T-cell (primary cell): ENCODE measurements at places on chromosomes 16 and 17.

- no peak for DNase-seq
Observed at GRCh38 chr16:3641801-3642396, 12.6 kb upstream of the DNASE1 start.

GRCh38 chr17:65560628-65561451, 608 bp downstream of the AXIN2 start:
- peak; percentile 77 for DNase-seq

DNA sequence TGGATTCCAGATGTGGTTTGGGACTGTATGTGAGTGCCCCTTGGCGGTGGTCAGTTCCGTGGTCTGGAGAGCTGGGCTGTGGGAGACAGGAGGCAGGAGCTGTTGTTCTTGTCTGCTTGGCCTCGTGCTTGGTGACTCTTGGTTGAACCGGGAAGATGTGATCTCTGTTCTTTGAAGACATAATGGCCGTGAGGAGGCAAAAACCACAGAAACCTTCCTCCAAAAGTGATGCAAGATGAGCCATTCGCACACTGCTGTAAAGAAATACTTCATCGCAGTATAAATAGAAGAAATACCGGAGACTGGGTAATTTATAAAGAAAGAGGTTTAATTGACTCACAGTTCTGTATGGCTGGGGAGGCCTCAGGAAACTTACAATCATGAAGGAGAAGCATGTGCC, 128.8 kb downstream of the RAP1GAP2 start:
- DNase-seq = no peak

- peak; percentile 53 for DNase-seq
Observed at GRCh38 chr16:85253084-85253941, 141.0 kb upstream of the CIBAR2 start.

DNA sequence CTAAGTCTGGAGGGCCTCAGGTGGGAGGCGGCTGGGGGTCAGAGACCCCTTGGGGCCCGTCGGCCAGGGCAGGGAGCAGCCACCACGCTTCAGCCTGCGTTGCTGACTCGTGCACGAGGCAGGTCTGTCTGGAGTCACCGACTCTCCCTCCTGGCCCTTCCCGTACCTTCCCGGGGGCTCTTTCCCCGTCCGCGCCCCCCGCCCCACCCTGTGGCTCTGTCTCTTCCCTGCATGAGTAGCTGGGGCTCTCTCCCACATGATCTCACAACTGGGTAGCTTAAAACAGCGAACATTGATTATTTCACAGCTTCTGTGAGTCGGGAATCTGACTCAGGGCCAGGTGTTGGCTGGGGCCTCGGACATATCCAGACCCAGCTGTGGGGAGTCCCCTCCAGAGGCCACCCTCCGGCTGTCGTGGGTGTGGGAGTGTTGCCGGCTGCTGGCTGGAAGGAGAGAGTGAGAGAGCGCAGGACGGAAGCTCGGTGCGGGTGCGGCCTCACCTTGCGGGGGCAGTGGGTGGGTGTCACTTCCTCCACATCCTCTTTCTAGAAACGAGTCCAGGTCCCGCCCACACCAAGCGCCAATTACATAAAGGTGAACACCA, 17.3 kb downstream of the BAHCC1 start:
- peak; percentile 57 for DNase-seq

- DNase-seq = no peak
Observed at GRCh38 chr16:877242-878071, 76.9 kb upstream of the GNG13 start.

- no peak for DNase-seq
Observed at GRCh38 chr17:79650283-79650682, 39.4 kb upstream of the RBFOX3 start.

GRCh38 chr16:4519274-4520058, 19.1 kb downstream of the CDIP1 start:
- DNase-seq = no peak

DNA sequence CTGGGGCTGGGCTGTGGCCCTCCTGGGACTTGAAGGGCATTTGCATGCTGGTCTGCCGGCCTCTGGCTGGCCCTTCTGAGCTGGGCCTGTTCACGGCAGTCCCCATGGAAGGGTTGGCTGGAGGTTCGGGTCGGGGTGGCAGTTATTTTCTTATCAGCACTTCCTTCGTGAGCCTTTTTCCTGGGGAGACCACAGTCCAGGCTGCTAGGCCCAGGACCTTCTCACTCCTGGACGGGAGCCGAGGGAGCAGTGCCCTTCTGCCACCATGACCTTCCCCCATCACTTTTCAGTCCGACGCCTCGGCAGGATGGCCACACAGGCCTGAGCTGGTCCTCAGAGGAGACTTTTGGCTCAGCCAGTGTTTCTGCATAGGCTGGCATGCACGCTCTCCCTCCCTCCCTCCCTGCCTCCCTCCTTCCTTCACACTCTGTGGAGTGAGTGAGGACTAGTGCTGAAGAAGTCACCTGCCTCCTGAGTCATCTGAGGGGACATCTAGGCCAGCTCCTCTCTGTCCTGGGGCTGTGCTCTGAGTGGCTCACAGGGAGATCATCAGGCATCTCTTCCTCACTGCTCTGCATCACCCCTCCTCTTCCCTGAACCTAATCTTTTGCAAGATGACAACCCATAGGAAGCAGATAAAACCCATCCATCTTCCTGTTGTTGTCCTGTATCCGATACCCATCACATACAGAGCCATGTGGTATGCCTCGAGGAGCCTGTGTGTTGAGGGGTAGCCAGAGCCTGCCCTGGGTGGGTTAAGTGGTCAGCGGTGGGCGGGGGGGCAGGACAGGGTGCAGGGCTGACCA, 109.7 kb downstream of the RAP1GAP2 start:
- DNase-seq = no peak

GRCh38 chr16:11102523-11102898, 153.5 kb downstream of the SOCS1 start:
- DNase-seq = no peak

DNA sequence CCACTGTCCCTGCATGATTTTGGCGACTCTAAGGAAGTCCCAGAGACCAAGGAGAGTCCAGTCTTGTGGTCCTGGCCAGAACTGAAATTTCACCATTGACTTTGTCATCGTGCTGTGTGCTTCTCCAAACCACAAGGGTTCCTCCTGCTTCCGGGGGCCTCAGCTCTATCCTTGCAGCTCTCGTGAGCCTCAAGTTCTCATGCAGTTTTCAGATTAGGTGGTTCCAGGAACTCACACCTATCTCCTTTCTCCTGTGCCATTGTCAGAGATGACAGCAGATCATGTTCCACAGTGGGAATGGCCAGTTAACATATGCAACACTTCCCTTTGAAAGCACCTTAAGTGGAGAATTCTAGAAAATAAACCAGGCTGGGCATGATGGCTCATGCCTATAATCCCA, 97.9 kb upstream of the CRHR1 start:
- no peak for DNase-seq

GRCh38 chr17:36188891-36189306, 7.7 kb downstream of the CCL3L1 start:
- DNase-seq = peak; percentile 68

DNA sequence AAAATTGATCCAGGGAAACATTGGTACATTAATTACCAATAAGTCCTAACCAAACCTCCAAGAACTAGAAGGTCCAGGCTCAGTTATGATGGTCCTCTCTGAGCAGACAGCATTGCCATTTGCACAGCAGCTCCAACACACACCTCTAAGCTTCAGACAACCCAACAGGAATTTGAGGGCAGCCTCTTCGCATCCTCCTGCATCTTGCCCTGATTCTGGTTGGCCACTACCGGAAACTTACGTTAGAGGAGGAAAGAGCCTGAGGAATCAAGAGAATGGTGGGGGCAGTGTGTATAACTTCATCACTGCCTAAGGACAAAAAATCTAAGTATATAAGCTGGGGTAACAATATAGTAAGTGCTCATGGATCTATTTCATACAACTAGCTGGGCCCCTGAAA, 15.7 kb downstream of the FAM117A start:
- DNase-seq = peak; percentile 15

DNA sequence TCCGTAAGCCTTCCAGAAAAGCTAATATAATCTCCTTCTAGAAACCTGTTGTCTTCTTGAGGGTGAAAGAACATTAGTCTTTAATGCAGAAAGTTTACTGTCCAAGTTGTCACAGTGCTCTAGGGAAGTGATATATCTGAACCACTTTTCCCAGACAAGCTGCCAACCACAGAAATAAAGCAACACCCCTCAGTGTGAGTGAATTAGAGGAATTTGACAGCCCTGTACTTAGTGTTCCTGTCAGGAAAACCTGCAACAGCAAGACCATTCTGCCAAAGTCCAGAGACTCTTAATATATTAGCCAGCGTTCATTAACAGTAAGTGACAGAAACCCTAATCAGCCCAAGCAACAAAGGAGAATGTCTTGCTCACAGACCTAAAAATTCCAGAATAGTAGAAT, 137.7 kb downstream of the KATNIP start:
- DNase-seq = no peak

DNA sequence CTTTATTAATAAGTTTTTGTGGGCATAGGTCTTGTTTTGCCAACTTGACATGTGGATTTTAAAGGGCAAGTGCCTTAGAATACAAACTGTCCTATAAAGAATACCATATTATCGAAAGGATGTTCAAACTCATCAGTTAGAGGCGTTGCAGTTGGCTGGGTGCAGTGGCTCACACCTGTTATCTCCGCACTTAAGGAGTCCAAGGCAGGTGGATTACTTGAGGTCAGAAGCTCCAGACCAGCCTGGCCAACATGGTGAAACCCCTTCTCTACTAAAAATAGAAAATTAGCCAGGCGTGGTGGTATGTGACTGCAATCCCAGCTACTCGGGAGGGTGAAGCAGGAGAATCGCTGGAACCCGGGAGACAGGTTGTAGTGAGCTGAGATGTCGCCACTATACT, 472.0 kb downstream of the WWOX start:
- no peak for DNase-seq

DNA sequence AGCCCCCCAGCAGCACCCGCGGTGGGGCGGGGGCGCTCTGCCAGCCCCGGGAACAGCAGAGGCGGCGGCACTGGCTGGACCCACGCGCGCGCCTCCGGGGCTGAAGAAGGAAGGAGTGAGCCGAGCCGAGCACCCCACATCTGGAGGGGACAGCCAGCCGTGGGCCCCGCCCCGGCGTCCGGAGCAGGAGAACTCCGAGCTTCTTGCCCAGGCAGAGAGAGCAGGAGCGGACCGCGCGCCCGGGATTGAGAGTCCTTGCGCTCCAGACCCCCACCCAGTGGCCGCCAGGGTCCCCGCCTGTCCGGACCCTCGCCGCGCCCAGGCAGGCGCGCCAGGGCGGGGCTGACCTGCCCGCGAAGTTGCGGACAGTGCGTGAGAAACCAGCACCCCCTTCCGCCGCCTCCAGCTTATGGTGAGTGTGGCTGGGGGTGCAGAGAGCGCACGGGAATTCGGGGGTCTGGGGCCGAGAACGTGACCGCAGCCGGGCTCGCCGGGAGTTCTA, 921.9 kb upstream of the EEF2KMT start:
- DNase-seq = no peak

- DNase-seq = no peak
Observed at GRCh38 chr17:82240506-82241182, 11.8 kb downstream of the SLC16A3 start.

DNA sequence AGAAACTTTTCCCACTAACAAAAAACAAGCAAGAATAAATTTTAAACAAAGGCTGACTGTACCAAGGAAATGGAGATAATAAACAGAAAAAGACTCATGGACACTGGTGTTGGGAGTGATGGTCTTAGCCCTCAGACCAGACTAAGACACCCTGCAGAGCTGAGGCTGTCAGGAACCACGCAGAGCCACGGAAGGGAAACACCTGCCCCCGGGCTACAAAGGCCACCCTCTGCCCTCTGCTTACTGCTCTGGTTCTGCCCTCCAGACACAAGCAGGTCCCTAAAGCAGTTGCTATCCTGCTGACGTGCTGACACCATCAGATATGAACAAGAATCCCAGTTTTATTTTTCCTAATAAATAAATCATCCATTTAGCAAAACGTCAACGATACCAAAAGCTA, 80.0 kb downstream of the ANKRD11 start:
- DNase-seq = no peak

DNA sequence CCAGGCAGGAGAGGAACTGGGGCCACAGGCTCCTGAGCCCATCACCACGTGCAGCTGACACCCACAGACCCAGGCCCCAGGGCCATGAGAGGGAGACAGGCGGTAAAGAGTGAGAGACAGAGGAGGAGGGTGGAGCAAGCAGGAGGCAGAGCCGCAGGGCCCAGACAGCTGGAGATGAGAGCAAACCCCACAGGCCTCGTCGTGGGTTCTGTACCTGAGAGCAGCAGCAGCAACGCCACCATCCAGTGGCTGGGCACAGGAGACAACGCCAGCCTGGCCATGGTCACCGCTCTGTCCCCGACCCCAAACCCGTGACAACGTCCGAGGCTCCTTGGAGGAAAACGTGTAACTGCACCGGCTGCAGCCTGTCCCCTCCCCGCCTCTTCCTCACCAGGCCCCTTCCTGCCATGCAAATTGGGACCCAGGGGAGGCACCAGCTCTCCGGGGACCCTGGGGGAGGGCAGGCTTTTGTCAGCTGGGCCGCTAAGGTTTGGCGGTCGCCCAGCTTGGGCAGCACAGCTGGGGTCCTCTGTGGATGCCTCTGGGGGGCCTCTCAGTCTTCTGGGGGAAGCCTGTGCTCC, at the start of gene CD79B:
TSS of gene CD79B (minus strand) at position 351 of the 581 bp plus-strand sequence. CDS start at position 281, 70 bp downstream.
- no peak for DNase-seq

GRCh38 chr17:73710095-73710592, 65.9 kb upstream of the SDK2 start:
- DNase-seq = peak; percentile 46

- no peak for DNase-seq
Observed at GRCh38 chr16:64543441-64543840, 578.4 kb downstream of the CDH11 start.

- no peak for DNase-seq
Observed at GRCh38 chr17:33929181-33929724, 325.8 kb upstream of the CCL2 start.

DNA sequence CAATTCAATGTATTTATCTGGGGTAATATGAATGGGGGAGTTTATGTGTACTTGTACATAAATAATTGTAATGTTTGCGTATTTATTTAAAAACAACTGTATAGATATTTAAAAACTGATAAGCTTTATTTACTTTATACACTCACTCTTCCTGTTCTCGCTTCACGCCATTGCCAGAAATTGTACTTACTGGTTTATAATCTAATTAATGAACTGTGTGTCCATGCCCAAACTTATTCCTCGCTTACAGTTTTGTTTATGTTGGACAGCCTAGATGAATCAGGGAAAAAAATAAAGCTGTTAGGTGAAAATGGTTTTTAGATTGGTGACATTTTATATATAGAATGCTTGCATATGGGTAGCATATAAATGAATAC, 30.8 kb downstream of the AATF start:
- DNase-seq = no peak

GRCh38 chr17:79184219-79184618, 109.6 kb downstream of the ENGASE start:
- no peak for DNase-seq

DNA sequence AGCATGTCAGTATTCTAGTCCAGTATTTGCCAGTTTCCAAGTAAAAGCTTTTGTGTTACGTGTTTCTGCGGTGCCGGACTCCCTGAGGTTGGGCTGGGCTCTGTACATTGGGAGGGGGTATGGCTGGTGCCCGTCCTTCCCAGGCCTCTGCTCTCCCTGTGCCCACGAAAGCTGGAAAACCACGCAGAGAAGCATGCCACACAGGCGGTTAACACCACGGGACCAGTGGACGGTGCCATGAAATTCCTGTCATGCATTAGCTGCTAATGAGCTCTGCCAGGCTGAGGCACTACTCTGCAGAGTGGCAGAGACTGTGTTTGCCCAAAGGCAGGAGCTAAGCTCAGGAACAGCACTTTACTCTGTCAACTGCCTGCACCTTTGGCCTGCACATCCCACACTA, 8.1 kb downstream of the SMIM5 start:
- no peak for DNase-seq
